ENCODE measurements at places on chromosomes 5 and 9.

GRCh38 chr9:74415995-74416394, 81.1 kb upstream of the RORB start:
- no peak for DNase-seq

- peak; percentile 50 for DNase-seq
Measured at GRCh38 chr5:67648201-67648671, 451.6 kb upstream of the CD180 start.

DNA sequence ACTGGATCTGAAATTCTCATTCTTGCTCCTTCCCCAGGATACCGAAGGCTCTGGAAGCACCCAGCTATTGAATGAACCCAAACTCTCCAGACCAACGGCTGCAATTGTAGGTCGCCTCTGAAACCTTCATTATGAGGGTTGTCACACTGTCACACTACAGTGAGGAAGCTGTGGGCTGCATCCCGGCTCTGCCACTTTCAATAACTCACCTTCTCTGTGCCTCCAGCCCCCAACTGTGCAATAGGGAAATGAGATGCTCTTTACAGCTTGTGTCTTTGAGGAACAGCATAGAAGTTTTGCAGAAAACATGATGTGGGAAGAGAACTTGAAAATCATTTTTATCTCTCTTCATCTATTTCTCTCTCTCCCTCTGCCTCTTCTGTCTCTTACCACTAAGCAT, 69.6 kb upstream of the TGFBR1 start:
- DNase-seq: no peak

DNA sequence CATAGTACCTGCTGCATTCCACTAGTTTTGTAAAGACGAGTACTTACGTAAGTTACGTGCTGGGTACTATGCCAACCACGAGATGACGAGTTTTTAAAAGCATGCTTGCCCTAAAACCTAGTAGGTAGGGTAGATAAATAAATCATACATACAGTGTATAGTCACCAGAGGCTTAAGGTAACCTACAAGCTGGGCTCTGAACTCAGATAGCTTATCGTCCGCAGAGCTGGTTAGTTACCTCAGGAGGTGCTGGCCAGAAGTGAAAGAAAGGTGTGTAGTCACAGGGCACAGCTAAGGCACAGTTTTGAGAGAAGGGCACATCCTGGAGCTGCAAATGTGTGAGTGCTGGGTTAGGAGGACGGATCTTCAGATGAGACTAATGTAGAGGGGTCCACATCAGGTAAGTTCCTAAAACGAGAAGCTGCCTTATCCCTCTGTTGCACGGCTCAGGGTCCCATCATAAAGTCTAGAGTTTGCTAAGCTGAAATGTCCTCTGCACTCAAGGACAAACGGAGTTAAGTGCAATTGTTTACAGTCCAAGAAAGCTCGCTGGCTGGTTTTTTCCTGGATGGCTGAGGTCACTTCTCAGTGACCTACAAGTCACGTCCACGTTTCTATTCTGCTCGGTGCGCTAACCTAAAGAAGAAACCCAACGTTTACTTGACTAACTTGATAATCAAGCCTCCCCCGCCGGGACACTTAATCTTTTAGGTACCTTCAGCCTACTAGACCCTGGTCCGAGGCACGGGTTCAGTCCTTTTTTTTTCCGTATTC, 1.1 kb upstream of the SNX24 start:
- DNase-seq: no peak

- DNase-seq: no peak
Measured at GRCh38 chr9:81851340-81851739, 76.9 kb upstream of the SPATA31D4 start.

- no peak for DNase-seq
Measured at GRCh38 chr9:117435630-117436261, 20.9 kb upstream of the ASTN2 start.

DNA sequence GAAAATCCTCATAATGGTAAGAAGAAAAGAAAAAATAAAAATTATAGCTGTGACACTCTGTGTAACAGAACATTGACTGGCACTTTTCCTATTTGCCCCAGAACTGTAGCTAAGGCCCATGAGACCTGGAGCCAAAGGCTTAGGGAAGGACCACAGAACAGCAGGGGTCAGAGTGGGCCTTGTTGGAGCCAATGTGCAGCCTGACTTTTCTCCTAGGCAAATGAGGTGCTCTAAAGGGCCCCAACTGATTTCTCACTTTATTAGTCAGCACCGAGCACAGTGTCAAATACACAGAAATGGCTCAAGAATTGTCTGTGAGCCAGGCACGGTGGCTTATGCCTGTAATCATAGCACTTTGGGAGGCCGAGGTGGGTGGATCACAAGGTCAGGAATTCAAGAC, 4.0 kb upstream of the MEGF9 start:
- DNase-seq: no peak

DNA sequence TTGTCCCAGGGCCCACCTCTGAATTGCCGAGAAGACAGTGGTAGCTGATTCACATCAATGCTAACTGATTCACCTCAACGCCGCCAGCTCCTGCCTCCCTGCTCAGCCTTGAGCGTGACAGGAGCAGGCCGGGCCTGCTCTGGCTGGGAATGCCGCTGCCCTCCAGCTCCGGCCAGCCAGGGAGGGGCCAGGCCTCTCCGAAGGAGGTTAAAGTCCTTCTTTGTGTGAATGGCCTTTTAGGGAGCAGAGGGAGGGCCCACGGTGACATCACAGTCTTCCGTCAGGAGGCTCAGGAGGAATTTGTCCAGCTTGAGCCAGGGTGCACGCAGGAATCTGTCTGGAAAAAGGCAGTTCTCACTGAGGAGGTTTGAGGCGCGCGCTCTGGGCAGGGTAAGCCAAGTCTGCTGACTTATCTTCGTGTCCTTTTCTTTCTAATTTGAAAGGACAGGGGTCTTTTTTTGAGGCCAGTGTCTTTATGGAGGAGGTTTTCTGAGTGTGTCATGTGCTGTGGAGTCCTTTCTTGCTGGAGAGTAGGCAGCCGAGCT, 82.7 kb downstream of the C9orf152 start:
- DNase-seq: peak; percentile 89

DNA sequence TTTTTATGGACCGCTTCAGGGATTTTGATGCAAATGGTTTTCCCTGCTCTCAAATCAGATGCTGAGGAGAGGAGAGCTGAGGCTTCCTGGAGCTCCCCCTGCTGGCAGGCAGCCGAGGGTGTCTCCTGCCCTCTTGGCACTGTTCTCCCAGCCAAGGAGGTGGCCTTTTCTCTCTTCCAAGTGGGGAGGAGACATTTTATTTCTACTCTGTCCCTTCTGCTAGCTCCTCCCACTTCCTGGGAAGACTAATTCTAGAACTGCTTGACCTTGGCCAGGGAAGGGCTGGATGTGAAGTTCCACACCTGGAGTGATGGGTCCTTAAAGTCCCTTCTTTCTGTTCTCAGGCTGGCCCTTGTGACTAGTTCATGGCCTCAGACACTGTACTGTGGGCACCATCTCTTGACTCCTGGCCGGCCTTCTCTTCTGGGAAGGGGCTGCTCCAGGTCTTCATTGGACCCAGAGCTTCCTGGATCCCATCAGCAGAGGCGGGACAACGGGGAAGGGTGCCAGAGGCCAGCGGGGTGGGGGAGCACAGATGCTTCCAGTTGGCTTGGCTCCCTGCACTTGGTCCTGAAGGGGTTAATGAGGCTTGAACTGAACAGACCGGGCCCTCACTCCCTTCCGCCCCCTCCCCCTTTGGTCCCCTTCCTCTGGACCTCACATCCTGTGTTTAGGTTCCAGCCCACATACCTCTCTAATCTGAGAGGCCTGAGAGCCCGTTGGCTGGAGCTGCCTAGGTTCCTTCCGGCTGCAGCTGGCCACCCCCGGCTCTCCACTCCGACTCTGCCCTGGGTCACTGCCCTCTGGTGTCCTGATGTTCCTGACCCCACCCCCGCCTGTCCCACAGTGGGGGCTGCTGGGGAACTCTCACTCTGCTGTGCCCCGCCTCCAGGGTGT, 32.1 kb downstream of the PTPA start:
- DNase-seq: peak; percentile 82

- no peak for DNase-seq
Measured at GRCh38 chr9:131475956-131476776, 26.6 kb upstream of the POMT1 start.

DNA sequence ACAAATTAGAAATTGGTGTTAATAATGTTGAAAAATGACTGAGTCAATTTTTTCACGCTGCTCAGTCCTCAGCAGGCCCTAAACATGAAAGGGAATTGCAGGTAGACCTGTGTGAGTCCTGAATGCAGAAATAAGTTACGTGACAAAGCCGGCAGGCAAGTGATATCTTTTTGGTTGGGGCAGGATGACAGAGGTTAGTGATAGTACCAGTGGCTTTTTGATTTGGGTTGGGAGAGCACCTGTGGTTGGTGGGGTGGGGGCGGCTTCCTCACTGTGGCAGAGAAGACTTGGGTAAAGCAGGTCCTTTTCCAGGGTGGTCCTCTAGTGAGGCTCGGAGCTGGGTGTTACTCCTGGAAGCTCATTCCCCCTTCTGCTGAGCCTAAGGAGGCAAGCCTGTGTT, 164.7 kb downstream of the TMEM167A start:
- DNase-seq: no peak

GRCh38 chr5:178544166-178544834, 45.9 kb downstream of the COL23A1 start:
- no peak for DNase-seq

GRCh38 chr5:64794053-64794770, 25.5 kb downstream of the CWC27 start:
- no peak for DNase-seq

GRCh38 chr5:17441351-17441750, 56.7 kb upstream of the TAF11L2 start:
- no peak for DNase-seq

GRCh38 chr9:110140276-110140675, 67.7 kb downstream of the C9orf152 start:
- DNase-seq: no peak

DNA sequence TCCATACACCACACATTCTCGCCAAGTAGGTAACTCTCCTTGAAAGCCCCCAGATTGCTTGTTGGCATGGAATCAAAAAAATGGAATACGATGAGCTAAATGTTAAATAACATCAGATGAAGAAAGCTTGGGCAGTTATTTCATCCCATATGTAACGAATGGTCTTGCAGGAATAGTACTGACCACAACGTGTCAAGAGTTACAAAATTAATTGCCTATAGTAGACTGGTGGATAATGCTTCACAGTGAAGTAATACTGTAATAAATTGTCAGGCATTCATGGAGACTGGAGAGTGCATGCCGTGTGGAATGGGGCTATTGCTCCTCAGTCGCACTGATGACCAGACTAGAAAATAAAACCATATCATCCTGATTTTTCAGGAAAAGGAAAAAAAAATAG, 1628.7 kb downstream of the MAT2B start:
- DNase-seq: no peak

- no peak for DNase-seq
Measured at GRCh38 chr5:72268753-72269410, 51.2 kb downstream of the MRPS27 start.

DNA sequence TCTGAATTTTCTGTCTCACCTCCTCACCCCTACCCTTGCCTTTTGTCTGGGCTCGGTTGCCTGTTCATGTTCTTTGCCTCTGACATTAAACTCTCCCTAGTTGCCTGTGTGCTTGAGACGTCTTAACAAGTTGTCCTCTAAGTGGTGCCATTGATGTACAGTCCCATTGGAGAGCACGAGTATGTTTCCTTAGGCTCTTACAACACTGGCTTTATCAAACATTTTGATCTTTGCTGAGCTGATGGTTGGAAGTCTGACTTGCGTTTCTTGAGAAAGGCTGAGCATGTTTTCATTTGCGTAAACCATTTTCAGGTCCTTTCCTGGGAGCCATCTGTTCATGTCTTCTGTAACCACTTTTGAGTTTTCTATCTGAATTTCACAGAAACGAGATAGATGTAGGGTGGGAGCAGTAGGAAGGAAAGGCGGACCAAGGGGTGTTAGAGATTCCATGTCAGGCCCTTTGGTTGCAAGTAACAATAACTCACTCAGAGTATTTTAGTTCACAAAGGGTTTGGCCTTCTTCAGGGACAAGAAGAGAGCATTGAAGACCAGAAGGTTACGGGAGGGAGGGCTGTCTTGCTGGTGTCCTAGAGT, 35.4 kb downstream of the OTULIN start:
- DNase-seq: no peak

GRCh38 chr5:54793468-54794134, 191.8 kb downstream of the ESM1 start:
- DNase-seq: no peak

DNA sequence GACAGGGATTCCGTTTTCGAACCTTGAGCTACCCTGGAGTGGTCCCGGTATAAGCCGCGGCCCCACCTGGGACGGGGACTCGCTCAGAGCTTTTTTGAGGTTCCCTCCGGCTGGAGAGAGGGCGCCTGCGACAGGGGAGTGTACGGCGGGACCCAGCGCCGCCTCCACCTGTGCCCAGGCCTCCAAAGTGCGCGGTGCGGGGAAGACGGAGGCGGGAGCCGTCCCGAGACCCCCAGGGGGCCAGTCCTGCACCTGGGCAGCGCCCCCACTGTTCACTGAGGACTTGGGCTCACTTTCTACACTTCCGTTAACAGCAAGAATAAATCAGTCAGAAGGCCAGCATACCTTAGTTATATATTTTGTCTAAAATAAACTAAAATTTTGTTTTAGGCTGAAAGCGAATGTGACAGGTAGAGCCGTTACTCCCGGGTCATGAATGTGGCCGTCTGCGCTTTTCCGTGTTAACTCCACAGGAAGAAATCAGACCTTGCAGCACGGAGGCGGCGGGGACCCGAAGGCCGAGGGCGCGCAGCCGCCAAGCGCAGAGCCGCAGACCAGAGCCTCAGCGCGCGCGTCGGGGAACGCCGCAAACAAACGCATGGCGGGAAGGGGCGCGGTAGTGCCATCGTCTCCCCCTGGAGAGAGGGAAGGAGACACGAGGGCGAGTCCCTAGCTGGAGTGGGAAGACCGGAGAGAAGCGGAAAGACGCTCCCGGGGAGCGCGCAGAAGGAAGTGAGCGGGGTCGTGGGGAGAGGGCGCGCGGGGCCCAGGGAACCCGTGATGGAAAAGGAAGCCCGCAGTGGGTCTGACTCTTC, 14.1 kb downstream of the TRIM7 start:
- DNase-seq: no peak

DNA sequence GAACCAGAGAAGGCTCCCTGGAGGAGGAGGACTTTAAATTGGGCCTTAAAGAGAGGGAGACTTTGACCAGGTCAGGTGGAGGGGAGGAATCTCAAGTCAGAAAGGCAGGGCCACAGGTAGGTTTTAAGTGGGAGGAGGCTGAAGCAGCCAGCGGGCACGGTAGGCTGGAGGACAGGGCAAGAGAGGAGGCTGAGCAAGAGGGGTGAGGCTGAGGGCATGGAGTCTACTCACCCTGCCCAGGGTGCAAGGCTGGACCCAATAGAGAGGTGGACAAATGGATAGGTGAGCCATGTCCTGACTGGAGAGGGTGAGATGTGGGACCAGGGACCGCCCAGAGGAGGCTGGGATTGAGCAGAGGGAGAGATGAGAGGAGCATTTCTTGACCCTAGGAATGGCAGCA, 25.6 kb upstream of the TRIM14 start:
- DNase-seq: no peak

- no peak for DNase-seq
Measured at GRCh38 chr5:174242573-174242972, 197.1 kb downstream of the NSG2 start.

Data from left lobe of liver (tissue), 2 donors.